WTC11 (cell line): ENCODE measurements at places on chromosomes 1 and 21.

DNA sequence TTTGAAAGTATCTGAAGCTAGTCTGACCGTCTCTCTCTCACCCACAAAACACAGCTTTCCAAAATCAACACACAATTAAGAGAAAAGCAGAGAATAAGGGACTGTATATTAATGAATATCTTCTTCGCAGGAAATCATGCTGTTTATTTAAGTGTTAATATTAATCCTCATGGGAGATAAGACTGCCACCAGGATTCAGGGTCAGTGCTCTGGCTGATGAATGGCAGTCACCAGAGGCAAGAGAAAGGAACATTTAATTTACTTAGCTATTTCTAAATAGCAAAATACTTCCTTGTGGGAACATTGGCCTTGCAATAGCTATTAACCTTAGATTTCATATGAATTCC, 2.2 kb downstream of the SCYL3 start:
- DNase-seq, result no peak

GRCh38 chr21:45829668-45830067, 151.9 kb upstream of the COL6A1 start:
- DNase-seq, result no peak

- DNase-seq, result no peak
These were observed 6.6 kb downstream of the CLEC20A start for GRCh38 chr1:178490136-178490535.

- DNase-seq, result no peak
These were observed 1.5 kb downstream of the SPATC1L start for GRCh38 chr21:46182548-46183336.

GRCh38 chr1:29390491-29391361, 154.4 kb downstream of the PTPRU start:
- no peak for DNase-seq

DNA sequence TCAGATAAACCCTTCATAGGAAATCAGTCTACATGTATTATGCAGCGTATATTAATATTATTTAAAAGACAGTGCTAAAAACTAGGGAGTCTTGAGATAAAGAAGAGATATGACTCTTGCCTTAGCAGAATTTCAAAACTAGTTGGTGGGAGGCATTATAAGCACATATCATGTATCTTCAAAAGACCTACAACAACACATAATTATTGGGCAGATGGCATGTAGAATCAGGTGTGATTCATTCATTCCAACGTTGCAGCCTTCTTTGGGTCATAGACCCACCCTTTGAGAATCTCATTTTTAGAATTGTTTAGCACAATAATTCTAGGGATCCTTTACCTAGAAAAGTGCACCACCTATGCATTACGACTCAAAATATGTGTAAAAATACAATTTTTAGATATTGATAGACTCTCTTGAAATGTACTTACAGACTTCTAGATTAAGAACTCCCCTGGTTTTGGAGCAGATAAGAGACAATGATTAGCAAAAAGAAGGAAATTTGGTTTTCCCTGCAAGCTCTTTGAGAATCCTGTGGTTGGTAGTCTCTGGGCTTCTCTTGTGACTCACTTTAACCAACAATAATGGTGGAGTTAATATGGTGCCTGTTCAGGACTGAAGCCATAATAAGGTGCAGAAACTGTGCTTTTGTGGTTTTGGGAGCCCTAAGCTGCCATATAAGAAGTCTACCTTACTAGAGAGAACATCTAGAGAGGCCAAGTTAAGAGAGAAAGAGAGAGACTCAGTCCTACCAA, 85.3 kb upstream of the RGS4 start:
- no peak for DNase-seq

- no peak for DNase-seq
These were observed 1.6 kb downstream of the ZNF648 start for GRCh38 chr1:182059936-182060335.

DNA sequence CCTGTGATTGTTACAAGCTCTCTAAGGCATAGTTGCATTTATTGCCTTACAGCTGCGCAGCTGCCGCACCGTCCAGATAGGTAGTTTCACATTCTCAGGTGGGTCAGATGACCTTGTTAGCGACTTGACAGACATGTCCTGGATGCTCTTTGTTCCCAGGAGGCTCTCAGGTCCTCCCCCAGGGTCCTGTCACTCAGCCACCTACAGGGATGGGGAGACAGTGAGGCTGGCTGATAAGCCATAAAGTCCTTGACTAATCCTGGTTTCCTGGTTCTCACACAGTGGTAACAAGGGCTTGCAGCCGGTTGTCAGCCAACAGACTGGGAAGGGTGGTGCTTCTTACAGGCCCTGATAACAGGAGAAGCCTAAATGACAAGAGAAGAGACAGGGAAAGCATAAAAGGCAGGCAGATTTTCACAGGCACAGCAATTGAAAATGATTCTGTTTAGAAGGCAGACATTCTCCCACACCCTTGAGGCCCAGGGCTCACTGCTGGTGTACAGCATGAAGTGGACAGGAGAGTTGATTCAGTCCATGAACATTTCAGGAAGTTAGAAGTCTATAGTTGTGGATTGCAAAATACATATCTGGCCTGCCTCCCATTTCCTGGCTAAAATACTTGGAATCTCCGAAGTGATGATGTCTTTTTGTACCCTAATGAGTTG, 2.9 kb downstream of the ARF1 start:
- DNase-seq, result no peak

DNA sequence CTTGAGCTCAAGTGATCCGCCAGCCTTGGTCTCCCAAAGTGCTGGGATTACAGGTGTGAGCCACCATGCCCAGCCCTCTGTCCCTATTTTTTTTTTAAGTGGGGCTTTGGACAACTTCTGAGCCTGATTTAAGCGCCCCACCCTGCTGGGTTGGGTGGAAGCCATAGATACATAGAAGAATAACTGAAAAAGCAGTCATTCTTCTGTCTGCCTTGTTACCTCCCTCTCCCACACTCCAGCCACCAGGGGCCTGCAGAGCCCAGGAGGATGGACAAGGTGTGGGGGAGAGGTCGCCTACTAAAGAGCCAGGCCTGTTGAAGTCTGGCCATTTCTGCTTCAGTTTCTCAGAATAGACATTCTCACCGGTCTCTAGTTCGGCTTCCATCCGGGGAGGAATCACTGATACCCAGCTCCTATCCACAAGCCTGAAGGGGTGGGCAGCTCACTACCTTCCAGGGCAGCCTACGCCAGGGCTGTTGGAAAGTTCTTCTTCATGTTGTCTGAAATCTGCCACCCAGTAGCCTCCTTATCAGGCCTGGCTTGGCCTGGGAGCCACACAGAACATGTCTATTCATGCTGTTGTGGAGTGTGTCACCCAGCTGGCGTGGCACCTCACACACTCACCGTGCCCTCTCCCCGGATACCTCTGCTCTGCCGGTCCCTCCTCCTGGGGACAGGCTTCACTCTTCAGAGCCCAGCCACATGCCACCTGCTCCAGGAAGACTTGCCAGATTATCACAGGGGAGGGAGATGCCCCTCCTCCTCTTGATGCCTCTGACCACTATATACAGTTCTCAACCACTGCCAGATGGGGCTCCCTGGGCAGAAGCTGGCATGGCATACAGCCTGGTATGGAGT, 27.7 kb downstream of the KNCN start:
- DNase-seq, result no peak

GRCh38 chr1:178651742-178652141, 73.3 kb upstream of the RALGPS2 start:
- DNase-seq, result no peak

- no peak for DNase-seq
These were observed 185.7 kb downstream of the IGSF21 start for GRCh38 chr1:18293291-18293690.

GRCh38 chr1:29186707-29187106, 5.0 kb upstream of the SRSF4 start:
- peak; percentile 23 for DNase-seq

GRCh38 chr1:166133276-166133841, 33.4 kb downstream of the FAM78B start:
- no peak for DNase-seq

GRCh38 chr1:223852337-223852736, 6.6 kb upstream of the TP53BP2 start:
- no peak for DNase-seq

DNA sequence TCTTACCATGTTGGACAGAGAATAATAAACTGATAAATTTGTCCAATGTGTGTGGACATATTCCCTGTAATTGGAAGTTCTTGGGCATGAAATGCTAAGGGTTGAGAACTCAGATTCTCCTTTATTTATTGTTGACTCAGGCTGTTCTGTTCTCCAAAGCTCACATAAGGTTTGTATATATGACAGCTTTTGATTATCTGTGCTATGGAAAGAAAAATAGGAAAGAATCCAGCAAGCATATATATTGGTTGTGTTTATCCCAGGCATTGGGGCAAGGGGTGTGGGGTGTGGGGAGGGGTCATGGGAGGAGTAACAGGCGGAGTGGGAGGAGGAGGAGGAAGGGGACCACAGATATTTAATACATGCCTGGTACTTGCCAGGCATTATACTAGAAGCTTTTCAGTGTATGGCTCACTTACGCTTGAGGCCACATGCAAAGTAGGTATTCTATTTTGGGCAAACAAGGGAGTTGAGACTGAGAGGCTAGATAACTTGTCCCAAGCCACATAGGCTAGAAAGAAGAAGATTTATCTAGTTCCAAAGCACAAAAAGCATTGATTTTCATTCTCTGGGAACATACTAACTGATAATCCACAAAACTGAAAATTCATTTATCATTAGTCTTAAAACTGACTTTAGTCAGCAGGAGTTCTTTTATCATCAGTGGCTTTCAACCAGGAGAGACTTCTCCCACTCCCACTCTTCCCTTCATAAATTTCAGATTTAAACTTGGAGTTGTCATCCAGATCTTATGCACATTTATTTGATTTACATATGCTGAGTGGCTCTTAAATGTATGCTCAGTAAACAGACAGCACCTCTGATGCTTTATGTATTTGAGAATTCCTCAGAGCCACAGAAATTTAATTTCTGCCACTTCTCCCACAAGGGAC, 27.2 kb downstream of the NGF start:
- DNase-seq, result no peak

- DNase-seq, result no peak
These were observed 18.8 kb upstream of the SCCPDH start for GRCh38 chr1:246705368-246705767.

- DNase-seq, result no peak
These were observed 26.4 kb upstream of the SYCP1 start for GRCh38 chr1:114828251-114828650.

DNA sequence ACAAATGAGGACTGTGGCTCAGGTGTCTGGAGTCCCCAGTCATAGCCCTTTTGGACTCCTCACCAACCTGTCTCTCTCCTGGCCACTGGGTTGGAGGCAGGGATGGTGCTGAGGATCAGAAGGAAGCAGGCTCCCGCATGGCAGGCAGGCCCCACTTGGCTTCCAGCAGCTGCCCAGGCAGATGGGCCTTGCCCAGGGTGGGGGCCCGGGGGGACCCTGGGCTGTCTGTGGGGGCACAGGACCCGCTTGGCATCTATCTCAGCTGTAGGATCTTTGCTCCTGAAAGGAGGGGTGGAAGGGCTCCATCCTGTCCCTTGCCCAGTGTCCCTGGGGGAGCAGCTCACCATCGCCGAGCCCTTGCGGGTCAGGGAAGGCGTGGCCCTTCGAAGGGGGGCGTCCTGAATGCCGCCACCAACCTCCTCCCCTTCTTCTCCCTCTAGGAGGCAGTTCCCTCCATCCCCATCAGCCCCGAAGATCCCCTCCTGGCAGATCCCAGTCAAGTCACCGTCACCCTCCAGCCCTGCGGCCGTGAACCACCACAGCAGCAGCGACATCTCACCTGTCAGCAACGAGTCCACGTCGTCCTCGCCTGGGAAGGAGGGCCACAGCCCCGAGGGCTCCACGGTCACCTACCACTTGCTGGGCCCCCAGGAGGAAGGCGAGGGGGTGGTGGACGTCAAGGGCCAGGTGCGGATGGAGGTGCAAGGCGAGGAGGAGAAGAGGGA, 154.5 kb downstream of the PEX14 start:
- DNase-seq, result peak; percentile 8

DNA sequence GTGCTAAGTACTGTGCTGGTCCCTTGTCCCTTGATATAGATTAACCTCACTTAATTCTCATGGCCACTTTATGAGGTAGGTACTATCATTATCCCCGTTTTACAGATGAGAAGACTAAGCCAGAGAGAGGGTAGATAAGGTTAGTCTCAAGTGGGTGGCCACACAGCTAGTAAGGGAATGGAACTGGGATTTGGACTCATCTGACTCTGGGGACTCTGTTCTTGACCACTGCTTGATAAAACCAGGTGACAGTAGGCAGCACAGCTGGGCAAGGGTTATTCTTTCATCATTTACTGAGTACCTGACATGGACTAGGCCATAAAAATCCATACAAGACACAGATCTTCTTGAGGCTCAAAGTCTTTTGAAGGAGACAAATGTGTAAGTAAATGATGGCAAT, 37.2 kb upstream of the PPP2R5A start:
- DNase-seq, result no peak

DNA sequence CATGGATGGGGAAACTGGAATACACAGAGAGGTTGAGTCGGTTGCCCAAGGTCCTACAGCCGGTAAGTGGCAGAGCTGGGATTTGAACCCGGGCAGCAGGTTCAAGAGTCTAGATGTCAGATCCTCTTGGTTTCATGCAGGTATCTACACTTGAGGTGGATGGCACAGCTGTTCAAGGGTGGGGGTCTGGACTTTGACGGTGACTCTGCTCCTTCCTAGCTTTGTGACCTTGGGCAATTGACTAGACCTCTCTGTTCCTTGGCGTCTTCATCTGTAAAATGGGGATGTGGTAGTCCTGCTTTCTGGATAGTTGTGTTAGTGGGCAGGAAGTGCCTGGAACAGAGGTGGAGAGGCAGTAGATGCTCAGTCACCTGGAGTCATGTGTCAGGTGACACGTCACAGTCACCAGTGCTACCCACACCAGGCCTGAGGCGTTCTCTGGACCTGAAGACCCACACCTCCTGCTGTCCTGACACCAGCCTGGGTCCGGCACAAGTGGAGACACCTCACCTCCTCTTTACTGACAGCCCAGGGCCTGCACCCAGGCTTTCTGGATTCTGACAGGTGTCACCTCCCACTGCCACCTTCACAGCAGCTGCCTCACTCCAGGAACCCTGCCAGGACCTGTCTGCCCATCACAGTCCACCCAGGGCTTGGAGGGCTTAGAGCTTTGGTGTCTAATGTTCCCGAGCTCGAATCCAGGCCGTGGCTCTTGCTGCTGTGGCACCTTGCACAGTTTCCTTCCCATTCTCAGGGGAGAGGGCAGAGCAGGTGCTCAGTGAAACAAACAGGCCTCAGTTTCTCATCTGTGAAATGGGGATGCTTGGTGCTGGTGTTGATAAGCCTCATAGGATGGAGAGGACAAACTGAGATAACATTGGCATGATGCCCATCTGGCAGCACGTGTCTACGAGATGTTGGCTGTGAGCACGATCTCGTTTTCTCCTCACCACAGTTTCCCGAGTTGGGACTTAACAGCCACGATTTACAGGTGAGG, 83.2 kb upstream of the RUNX3 start:
- DNase-seq, result no peak
